ENCODE measurements at places on chromosomes 7 and 10.

GRCh38 chr10:22344249-22344648 is 1.0 kb upstream of the SPAG6 start:
- no peak for DNase-seq

- DNase-seq: no peak
These were observed 4.7 kb downstream of the CRCP start for GRCh38 chr7:66119245-66119850.

GRCh38 chr10:63866747-63867140 is 345.5 kb downstream of the REEP3 start:
- no peak for DNase-seq

DNA sequence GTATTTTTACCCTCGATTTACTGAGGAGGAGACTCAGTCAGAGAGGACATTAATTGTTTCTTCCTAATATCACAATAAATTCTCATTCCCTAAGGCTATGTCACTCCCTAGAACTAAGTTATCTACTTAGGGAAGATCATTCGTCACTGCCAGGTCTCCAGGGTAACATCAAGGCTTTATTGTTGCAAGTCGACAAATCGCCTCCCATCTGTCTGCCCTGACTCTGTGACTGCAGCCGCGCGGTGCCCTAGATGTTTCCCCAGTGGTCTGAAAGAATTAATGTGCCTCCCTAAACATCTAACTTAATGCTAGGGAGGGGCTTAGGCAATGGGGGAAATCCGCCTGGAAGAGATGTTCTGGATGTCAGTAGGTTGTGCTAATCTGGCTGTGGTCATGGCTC is 558.8 kb upstream of the C7orf33 start:
- no peak for DNase-seq

DNA sequence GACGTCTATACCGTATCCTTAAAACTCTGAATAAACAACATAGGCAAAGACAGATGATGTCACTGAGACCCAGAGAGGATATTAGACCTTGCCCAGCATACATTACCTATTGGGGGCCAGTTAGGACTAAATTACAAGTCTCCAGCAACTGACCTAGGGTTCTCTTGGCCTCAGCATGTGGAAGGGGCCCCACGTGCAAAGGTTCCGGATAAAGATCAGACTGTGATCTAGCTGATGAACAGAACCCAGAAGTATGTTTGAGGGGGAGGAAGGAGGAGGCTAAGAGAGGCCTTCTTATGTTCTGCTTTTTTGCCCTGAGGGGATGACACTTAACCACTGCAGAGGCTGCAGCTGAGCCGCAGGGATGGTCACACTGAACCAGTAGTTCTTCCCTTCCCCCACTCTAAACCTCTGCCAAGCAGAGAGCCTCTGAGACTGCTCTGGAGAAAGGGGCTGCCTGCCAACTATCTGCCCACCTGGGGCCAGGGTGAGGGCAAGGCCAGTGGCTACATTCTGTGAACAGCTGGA is 24.0 kb upstream of the KMT2C start:
- DNase-seq: no peak
